ENCODE measurements at places on chromosomes 3 and 15.

DNA sequence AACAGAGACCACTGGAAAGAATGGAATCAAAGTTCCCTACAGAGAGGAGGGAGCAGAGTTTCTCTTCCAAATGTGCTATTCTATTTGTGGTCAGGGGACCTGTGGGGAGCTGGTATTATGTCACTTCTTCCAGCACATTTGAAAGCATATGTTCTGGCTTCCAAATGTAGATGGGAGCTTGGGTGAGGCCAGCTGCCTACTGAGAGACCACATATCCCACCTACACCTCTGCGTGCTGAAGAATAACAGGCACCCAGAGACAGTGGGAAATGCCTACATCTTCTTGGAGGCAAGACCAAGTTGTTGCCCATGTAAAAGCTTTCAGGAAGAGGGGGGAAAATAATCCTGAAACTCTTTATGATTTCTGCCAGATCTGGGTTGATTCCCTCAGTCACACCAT is 286.8 kb upstream of the UMPS start:
- no peak for DNase-seq

DNA sequence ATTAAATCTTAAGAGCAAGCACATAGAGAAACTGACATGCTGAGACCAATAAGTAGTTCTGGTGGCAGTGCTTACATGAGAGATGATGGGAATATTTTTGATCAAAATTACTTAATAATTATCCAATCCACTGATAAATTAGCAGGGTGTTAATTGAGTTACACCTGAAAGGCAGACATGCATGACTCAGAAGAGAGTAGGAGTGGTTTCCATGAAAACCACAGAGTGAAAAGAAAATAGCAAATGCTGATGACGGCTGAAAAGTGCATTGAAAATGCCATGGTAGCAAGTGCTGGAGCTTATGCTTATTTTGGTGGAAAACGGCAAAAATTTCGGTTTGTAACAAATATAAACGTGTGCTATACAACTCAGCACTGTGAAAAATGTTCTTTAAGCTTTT is 267.8 kb upstream of the LRRN1 start:
- DNase-seq: no peak

DNA sequence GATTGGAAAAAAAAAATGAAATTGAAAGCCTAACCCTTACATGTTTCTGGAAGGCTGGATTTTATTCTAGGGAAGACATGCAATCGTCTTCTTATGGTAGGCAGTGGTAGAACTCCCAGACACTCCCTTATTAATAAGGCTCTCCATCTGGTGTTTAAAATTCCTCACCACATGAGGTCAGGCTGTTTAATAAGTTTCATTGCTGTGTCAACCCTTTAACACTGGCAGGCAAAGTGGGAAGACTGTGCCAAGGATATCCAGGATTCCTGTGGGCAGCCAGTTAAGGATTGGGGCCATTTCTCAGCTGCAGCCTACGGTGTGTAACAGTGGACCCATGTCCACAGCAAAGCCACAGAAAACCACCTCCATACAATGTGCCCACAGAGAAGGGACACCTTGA is 225.5 kb upstream of the CHRM5 start:
- DNase-seq: no peak

GRCh38 chr3:188385295-188385694 is 231.3 kb downstream of the LPP start:
- no peak for DNase-seq

DNA sequence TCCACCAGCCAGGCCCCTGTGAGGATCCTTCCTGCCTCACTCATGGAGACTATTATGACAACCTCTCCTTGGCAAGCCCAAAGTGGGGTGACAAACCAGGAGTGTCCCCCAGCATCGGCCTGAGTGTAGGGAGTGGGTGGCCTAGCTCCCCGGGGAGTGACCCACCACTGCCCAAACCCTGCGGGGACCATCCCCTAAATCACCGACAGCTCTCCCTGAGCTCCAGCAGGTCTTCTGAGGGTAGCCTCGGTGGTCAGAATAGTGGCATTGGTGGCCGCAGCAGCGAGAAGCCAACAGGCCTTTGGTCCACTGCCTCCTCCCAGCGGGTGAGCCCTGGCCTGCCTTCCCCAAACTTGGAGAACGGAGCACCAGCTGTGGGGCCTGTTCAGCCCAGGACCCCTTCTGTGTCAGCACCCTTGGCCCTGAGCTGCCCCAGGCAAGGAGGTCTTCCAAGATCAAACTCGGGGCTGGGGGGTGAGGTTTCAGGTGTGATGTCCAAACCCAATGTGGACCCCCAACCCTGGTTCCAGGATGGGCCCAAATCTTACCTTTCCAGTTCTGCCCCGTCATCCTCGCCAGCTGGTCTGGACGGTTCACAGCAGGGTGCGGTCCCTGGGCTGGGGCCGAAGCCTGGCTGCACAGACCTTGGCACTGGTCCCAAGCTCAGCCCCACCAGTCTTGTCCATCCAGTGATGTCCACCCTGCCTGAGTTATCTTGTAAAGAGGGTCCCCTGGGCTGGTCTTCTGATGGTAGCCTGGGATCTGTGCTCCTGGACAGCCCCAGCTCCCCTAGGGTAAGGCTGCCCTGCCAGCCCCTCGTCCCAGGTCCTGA is 1.0 kb downstream of the LIMD1 start:
- no peak for DNase-seq

GRCh38 chr3:72187131-72187530 is 402.2 kb upstream of the PROK2 start:
- DNase-seq: no peak

GRCh38 chr15:79408041-79408440 is 24.1 kb upstream of the MINAR1 start:
- DNase-seq: no peak

GRCh38 chr3:183537295-183537730 is 18.2 kb downstream of the KLHL6 start:
- no peak for DNase-seq

DNA sequence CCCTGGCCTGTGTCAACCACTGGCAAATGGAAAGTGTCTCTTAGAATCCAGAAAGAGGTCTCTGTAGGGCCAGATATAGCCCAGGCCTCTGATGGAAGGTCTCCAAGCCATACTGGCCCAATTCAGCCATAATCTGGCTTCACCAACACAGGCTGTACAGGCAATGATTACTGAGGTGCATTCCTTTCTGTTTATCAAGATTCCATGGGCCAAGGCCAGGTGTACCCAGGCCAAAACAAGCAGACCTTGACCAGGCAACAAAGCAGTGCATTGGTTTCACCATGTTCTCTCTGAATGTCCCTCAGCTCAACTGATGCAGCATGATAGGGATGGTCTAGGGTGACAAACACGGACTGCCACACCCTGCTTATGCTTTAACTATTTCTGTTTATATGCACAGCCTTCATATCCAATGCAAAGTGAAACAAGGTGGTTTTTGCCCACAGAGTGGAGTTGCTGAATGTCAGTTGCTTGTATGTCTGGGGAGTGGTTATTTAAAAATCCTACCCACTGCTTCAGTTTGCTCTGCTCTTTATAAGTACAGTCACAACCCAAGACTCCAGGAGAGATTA is 25.2 kb downstream of the CCNL1 start:
- peak; percentile 48 for DNase-seq
